Fibroblast of skin of abdomen (primary cell): ENCODE measurements at places on chromosomes 12 and 14.

GRCh38 chr14:86683561-86683960 is 1153.6 kb downstream of the FLRT2 start:
- DNase-seq, result peak; percentile 11

DNA sequence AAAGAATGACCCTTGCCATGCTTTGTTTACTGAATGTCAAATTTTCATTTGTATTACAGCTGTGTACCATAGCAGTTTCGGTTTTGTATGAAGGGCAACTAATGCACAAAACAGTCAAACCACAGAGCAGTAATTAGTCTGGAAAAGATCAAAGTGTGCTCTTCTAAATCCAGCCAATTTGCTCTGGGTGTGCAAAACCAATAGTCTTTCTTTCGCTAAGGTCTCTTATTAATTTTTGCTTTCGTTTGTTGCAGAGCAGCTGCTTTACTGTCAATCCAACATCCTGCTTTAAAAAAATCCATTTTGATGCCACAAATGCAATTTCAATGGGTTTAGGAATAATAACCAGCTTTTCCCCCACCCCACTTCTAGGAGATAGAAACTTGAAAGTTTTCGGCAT is 114.2 kb downstream of the BRMS1L start:
- no peak for DNase-seq

DNA sequence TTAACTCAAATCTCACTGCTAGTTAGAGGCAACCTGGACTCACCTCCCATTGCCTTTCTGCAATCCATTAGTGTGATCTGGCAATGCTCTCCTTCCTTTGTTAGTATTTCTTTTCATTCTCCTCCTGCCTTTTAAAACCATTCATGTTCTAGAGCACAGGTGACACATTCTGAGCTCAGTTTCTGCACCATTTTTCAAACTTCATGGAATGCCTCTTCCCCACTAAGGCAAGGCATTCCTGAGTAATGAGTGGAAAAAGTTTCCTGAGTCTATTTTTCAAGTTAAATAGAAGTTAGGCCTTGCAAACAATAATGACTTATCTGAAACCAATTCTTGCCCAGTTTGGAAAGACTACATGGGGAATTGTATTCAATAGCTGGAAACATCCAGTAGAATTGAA is 1001.8 kb downstream of the BCL11B start:
- peak; percentile 22 for DNase-seq

DNA sequence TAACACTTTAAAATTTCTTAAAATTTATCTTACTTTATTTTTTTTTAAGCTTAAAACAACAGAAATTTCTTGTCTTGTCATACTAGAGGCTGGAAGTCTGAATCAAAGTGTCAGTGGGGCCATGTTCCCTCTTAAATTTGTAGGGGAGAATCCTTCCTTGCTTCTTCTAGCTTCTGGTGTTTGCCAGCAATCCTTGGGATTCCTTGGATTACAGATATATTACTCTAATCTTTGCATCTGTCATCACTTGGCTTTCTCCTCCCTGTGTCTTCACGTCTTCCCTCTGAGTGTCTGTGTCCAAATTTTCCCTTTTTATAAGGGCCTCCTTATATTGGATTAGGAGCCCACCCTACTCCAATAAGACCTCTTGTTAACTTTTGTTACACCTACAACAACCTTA is 135.6 kb upstream of the PTPRB start:
- DNase-seq, result peak; percentile 33

DNA sequence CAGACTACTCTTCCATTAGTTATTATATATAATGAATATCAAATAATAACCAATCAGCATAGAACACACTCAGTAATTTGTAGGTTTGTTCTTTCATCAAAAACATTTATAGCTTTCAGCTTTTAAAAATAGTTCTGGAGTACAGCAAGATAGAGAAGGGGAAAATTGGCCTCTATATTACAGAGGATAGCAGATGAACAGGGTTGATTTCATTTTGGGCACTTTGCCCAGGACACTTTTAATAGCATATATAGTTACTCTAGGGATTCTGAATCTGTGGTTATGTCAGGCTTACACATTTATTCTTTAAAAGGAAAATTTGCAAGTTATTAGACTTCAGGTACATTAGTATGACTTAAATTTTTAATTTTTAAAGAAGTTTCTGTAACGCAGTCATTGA is 52.6 kb downstream of the IFT81 start:
- peak; percentile 52 for DNase-seq

GRCh38 chr14:66115740-66116502 is 370.2 kb upstream of the CCDC196 start:
- no peak for DNase-seq
